ENCODE measurements at places on chromosomes 4 and X. TPM values are rescaled to one million over a fixed set of nuclear protein-coding genes. Genes with fewer than 3 reads are reported as not detected.

Gene FGFR3
- 48.5 TPM for total RNA-seq

Gene SLC4A4
- 24.6 TPM for total RNA-seq

Gene GPR50
- not detected for total RNA-seq

Gene TXK
- 1.1 TPM for total RNA-seq

Gene CPXCR1
- not detected for total RNA-seq

DNA sequence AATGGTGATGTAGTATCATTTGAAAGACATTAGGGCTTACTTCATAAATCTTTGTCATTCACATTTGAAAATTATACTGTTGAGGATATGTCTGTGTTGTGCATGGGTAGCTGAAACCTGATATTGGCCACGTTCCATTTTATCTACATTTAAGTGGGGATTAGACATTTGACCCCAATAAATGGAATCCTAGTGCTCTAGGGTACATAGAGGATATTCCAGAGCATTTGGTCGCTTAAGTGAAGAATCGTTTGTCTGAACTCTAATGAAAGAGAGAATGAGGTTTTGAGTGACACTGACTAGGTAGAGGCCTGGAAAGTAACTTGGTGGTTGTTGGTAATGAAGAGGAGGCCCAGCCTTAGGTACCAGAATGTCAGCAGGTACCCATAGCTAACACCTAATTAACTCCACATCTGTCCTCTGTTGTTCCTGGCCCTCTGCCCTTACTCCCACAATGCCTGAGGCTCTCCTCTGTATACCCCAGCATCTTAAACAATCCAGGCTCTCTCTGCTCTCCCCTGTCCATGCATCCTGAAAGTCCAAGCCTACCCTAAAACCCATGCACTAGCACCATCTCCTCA lies 299.5 kb upstream of the KLF3 start:
- no peak for DNase-seq

- DNase-seq = no peak
Measured at GRCh38 chr4:146032234-146032860, 93.7 kb upstream of the ZNF827 start.

DNA sequence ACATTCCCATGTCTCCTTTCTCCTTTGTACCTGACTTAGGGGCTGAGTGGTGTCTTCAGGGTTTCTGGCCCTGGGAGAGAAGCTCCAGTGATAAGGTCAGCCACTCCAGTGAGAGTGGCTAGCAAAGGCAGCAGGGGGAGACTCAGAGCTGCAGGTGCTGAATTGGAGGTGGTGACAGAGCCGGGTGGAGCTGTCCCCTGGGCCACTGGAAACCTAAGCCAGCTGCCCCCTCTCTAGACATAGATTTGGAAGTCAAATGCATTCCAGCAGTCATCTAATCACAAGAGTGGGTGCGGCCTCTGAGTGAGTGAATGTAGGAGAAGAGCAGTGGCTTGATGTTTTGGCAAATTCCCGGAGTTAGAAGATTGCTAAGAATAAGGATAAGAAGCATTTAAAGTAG lies 28.5 kb downstream of the TRIM2 start:
- DNase-seq = peak; percentile 47

DNA sequence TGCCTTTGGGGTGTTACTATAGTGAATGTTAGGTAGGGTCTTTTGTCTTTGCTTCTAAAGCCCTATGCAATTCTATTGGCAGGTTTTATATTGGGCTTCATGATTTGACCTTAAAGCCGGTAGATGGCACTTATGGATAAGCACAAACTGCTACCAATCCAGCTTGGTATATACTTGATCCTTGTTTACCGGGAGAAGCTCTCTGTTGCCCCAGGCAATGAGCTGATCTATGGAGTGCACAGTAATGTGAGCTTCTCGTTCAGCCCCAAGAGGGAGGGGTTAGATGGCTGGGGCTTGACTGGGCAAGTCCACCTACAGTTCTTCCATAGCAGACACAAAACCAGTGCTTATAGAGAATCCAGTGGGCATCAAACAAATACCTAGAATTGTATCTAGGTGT lies 287.2 kb upstream of the CT83 start:
- no peak for DNase-seq

DNA sequence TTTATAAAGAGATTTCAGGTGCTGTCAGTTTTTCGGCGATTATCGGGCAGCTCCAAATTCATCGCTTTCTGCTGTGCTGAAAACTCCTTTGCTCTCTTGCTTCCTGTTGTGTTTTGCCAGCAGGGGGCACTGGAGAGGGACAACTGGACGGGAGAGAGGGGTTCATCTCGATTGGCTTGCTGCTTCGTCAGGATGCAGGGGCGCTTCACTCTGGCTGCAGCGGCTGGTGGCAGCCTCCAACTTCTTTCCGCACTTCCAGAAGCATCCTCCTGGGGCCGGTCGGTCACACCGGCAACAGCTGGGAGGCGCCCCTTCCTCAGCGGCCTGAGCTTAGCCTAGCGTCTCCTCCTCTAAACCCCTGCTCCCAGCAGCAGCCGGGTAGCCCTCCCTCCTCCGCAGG lies 29.5 kb downstream of the MSL3 start:
- DNase-seq = no peak

GRCh38 chrX:10169175-10169574 lies 12.4 kb downstream of the CLCN4 start:
- no peak for DNase-seq

DNA sequence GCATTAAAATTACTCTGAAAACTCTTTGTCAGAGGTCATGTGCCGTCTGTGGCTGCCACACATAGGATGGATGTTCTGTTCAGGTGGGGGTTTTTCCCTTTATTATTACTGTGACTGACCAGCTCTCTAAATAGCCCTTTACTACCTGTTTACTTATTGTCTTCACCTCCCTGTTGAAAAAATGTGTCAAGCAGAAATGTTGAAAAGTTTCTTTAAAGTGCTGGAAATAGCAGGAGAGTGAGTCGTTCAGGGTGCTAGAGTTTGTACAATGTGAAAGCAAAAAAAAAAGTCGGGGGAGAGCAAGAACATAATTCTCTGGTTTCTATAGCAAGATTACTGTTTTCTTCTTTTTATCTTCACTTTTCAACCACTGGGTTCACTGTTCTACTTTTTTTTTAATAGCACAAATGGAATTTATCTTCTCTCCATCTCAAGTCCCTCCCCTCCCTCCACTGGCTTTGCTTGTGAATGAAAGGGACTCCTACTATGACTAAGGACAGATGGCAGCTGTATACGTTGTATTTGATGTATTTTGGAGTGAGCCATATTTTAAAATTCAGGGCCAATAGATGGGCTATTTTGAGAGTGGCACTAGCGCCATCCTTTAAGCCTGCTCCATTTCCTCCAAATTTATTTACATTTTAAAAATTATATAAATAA lies 33.3 kb downstream of the ARX start:
- DNase-seq = no peak

DNA sequence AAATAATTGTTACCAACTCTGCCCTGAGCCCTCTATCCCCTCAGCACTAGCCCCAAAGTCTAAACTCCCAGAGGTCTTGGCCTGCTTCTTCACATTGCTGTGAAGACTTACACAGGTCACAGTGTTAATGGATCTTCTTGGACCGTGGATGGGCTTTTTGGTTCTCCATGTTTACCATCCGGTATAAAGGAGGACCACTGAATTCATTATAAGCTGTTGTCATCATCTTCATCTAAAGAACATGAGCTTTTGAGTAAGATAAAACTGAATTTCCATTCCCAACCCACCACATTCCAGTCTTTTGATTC lies 8.5 kb downstream of the NUDT11 start:
- DNase-seq = no peak

GRCh38 chr4:69843932-69844331 lies 16.0 kb downstream of the SULT1E1 start:
- DNase-seq = no peak

DNA sequence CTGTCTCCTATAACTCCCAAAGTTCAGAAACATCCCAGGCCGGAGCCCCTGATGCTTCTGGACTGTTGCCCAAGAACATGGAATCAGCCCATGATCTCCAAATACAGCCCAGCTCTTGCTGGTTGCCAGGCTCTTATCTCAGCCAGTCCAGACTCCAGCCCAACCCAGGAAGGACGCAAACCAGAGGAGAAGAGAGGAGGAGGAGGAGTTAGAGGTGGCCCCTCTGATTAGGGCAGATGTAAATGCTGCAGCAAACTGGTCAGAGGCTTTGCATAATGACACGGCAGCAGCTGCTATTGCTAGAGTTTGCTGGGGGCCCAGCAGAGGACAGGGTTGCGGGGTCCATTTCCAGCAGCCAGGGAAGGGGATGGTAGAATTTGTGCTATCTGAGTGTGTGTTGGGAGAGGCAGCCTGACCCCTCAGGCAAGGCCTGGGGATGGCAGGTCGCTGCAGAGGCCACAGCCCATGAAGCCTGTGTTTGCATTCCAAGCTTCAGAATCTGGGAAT lies 4.2 kb upstream of the OTUD5 start:
- DNase-seq = no peak
